ENCODE measurements at places on chromosomes 5 and 9. TPM values are rescaled to one million over a fixed set of nuclear protein-coding genes. Genes with fewer than 3 reads are reported as not detected.

Gene RRAGA
- total RNA-seq = 48.5 TPM

DNA sequence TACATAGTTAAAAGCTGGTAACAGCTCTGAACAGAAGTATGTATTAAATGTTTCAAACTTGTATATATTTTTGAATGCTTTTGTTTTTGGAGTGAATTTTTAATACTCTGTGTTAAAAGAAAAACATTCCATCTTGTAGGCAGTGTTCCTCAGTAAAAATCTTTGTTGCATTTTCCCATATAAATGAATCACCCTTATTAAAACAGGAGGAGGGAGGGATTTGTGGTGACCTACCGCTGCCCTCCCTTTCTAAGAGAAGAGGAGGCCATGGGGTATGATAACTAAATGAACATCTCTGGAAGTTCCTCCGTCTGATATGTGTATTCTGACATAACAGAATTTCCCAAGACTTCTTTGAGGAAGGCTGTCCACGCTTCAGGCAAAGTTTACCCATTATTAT is 53.4 kb downstream of the INIP start:
- no peak for DNase-seq

GRCh38 chr5:76964060-76964459 is 11.2 kb downstream of the CRHBP start:
- no peak for DNase-seq

- DNase-seq = no peak
Observed at GRCh38 chr9:21579247-21579671, 97.1 kb upstream of the IFNE start.

Gene CBY3
- not detected for total RNA-seq

Gene LOX
- 78.3 TPM for total RNA-seq

DNA sequence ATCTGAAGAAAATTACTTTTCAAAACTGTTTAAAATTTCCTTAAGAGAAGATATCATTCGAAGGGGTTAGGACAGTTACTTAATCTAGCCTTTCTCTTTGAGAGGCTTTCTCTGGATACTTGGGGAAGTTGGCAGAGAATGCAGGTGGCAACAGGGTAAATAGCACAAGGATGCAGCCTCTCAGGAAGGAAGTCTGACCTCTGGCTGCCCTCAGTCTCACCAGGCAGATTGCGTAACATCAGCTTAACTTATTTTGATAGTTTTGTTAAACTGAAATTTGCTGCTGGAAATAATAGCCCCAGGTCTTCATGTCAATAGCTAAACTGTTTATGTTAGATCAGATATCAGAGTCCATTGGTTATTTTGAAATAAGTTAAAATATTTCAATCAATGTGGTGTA is 20.4 kb downstream of the CCDC192 start:
- peak; percentile 49 for DNase-seq

GRCh38 chr9:134163371-134164196 is 780 bp downstream of the RNU6ATAC start:
- DNase-seq = peak; percentile 65

Gene CDC42SE2
- 20.9 TPM for total RNA-seq

DNA sequence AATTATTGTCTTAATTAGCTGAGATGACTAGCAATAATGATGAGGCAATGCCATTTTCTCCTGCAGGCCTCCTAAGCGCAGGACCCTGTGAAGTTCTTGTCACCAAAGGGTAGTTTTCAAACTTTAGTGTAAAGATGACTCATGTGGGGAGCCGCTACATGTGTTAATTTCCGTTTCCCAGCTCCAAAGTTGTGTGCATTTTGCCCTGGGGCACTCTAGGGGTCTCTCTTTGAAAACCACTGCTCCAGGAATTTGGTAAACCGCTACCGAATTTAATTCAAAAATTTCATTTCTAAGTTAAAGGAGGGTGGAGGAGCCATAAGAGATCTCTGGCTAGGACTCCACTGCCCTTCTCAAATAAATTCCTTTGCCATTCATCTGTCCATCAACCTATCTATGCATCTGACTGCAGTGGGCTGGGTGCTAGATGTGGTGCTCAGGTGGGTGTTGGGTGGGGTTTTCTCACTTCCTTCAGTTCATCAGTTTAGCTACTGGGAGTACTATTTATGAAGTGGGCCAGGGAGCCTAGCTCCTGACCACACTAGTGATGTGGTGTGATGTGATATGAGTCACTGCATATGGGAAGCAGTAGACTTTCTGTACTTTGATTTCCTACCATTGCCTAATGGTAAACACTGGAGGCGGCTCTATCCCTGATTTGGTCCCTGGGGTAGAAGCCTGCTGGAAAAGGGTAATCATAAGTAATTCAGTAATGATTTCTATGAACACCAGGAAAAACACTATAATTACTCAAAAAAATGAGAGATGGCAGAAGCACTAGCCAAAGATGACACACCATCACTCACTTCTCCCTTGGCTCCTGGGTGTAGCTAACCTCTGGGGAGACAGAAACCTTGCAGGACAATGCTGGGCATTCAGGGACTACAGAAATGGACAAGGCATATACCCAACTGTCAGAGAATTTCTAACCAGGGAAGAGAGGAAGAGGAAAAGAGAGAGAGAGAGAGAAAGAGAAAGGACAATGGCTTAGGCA is 4.0 kb upstream of the ZSWIM6 start:
- DNase-seq = no peak

- no peak for DNase-seq
Observed at GRCh38 chr9:110351009-110351467, 13.4 kb upstream of the TXNDC8 start.

DNA sequence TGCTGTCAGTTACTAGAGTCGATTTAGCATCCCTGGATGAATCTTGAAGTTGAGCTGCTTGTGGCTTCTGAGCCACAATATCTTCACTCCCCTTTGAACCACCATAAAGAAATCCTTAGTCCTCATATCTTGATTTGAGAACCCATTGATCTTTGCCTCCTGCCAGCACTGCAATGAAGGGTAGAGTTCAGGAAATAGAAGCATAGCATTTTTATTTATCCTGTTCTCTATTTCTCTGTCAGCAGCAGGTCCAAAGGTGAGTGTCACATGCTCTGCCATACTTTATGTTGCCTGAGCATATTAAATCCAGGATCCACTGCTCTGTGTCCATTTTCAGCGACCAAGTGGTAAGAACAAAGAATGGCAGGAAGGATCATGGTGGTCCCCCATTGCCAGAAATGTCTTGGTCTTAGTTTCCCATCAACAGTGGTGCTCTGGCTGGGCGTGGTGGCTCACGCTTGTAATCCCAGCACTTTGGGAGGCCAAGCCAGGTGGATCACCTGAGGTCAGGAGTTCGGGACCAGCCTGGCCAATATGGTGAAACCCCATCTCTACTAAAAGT is 80.2 kb upstream of the PANK3 start:
- no peak for DNase-seq

GRCh38 chr9:93897075-93897970 is 57.8 kb downstream of the BARX1 start:
- DNase-seq = peak; percentile 5

DNA sequence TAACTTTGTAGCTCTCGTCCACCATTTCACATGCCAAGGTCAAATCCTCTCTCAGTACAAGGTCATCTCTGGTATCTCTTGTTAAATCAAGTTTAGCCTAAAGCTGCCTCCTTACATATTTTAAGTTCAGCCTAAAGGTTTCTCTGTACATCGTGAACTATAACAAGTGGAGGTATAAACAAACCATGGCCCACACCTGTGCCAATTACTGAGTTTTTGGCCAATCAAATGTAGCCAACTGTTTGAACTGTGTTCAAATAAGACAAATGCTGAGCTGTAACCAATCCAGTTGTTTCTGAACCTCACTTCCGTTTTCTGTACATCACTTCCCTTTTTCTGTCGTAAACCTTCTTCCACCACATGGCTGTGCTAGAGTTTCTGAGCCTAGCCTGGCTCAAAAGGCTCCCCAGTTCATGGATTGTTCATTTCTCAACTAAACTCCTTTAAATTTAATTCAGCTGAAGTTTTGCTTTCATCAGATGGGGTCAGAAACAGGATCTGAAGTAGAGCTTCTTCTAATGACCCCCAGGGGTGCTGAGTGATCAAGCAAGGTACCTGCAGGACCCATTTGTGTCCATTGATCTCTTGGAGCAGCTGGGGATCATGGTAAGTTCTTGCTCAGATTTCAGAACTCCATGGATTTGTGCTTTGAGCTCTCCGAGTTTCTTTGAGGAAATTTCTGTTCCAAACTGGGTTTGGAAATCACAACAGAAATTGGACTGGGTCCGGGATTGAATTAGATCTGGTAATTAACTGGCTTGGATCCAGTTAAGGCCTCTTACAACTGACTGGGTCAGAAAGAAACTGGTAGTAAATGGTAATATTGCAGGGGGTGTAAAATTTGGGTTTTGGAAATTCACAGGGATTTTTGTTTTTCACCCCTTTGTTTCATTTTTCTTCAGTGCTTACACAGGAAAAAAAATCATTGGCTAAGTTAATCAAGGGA is 11.0 kb upstream of the NANS start:
- DNase-seq = no peak

- DNase-seq = no peak
Observed at GRCh38 chr9:128321879-128322403, 306 bp downstream of the TRUB2 start.

Gene FAF2
- 45.9 TPM for total RNA-seq

- no peak for DNase-seq
Observed at GRCh38 chr9:37497320-37497719, 11.6 kb downstream of the POLR1E start.

- no peak for DNase-seq
Observed at GRCh38 chr9:95669253-95669652, 152.5 kb upstream of the PTCH1 start.

Gene CSF1R
- total RNA-seq = 12.7 TPM

DNA sequence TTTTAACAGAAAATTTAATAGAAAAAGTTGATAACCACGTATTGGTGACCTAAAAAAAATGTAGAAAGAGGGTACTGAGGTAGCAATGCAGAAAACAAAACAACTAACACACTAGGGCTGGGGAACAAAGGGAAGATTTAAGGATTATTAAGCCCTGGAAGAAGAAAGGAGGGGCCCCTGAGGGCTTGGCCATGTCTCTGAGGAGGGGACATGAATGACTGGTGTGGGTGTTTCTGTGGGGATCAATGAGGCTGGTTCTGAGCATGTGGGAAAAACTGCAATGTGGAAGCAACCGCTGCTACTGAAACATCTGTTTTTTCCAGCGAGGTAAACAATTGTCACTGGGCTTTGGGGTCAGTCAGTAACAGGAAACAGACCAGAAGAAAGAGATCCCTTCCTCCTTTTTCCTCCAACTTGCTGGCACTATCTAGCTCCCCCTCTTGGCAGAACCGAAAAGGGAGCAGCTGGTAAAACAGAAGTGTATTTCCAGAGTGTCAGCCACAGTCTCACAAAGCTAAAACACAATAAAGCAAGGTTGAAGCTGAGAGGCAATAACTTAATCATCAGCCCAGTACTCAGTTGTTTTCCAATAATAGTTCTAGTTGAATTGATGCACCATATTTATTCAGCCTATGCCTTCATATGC is 48.3 kb downstream of the ATPSCKMT start:
- no peak for DNase-seq

Gene PCDHGA1
- 2.4 TPM for total RNA-seq

Gene PCDHB5
- total RNA-seq = 1.2 TPM
